HEK293T (cell line): ENCODE measurements at places on chromosomes 7 and 10.

DNA sequence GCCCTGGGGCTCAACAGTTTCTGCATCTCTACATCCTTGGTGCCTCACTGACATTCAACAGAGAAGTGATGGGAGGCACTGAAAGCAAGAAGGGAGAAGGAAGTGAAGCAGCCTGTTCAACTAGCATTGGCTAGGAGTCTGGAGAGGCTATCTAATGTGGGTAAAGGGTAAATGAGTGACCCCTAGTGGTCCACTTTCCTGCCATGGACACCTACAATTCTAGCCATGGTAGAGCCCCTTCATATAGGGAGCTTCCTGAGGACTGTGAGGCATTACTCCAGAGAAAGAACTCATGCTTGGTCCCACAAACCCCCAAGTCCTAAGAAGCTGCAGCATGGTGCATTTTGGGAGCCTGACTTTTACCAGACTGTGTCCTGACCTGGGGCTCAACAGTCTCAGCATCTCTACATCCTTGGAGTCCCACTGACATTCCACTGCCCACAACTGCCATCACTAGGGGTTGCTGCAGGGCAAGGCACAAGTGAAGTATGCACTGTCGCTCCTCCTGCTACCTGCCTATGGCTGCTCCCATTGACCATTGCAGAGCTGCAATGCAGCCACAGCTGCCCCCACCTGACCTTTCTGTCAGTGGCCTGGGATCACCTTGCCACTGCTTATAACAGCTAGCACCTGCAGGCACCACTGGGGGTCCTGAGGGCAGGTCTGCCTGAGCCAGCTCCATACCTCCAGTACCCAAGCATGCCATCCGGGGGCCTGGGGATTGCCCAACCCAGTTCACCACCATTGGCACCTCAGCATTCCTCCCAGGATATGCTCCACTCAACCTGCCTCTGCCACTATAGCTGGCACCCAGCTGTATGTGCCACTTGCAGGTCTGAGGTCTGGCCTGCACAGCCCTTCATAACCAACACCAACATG is 44.1 kb upstream of the CDK6 start:
- no peak for DNase-seq

GRCh38 chr7:70598976-70599375 is 533.0 kb upstream of the GALNT17 start:
- no peak for DNase-seq

DNA sequence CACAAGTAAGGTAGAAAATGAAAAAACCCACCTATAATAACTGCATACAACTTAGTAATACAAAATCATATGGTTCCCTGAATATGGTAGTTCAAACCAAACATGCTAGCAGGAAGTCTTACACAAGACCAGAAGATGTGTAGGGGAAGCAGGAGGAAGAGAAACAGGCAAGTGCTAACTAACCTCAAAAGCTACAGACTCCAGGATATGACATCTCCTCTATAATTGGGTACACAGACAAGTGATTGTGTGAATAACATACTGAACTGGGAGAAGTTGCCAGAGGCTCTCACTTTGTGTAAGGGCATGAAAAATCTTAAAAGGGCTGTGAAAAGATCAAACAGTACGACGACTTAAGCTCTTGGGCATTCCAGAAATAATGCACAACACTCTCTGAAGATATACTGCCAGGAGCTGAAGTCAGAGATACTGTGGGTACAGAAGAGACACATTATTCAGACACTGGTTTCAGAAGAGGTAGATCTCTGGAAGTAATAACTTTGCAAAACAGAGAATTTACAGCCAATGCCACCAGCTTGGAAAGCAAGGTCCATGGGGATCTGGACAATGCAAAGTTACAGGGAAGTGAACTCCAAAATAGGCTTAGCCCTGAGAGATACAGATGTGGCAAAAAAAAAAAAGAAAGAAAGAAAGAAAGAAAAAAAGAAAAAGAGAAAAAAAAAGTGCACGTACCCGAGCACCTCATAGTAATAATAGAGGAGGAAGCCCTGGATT is 767.2 kb downstream of the TNS3 start:
- no peak for DNase-seq

DNA sequence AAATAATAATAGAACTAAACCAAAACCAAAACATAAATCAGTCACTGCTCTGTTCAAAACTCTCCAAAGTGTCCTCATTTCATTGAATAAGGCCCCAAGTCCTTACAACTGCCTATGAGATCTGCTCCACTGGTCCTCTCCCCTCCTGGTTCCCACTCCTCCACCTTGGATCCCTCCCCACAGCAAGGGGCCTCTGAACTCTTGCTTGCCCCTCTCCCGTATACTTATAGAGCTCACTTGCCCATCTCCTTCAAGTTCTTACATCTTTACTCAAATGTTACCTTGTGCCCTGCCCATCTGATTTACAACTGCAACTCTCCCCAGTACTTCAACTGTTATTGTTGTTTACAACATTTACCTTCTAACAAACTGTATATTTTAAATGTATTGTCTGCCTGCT is 819 bp downstream of the POLD2 start:
- no peak for DNase-seq

- DNase-seq: no peak
Observed at GRCh38 chr7:95375591-95376257, 20.5 kb downstream of the PON3 start.

- DNase-seq: no peak
Observed at GRCh38 chr7:102061981-102062390, 224.7 kb upstream of the SH2B2 start.

- DNase-seq: no peak
Observed at GRCh38 chr7:22417841-22418240, 60.9 kb upstream of the RAPGEF5 start.

GRCh38 chr7:104124469-104124868 is 83.3 kb downstream of the ORC5 start:
- no peak for DNase-seq

GRCh38 chr7:6273380-6273837 is 985 bp upstream of the CYTH3 start:
- no peak for DNase-seq

DNA sequence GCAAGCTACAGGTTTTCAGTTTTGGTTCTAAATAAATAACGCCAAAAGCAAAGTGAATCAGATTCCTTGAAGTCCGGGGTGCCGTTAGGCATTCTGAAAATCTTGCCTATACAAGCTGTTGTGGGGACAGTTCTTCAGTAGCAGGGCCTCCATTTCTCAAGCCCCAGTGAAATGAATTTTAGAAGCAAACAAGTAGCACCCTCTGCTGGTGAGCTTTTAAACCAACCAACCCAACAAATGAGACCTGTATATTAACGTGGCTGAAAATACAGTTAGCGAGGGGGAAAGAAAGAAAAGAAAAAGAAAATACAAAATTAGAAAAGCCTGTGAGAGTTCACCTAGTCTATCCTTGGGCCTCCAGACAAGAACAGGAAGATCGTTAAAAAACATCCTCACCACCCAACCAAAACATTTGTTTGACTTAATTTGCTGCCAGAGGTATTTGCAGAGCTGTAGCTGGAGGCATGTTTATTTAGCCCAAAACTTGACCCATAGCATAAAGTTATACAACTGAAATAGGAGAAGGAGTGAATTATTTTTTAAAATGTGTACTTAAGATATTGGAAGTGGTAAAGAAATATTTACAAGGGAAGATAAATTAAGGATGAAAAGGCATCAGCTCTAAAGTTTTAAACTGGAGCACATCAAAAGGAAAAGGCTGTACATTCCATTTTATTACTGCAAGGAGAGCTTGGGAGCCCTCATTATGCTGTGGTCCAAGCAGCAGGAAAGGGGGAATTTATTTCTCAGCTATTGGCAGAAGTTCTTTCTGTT is 98.9 kb downstream of the DYNC1I1 start:
- DNase-seq: peak; percentile 61

DNA sequence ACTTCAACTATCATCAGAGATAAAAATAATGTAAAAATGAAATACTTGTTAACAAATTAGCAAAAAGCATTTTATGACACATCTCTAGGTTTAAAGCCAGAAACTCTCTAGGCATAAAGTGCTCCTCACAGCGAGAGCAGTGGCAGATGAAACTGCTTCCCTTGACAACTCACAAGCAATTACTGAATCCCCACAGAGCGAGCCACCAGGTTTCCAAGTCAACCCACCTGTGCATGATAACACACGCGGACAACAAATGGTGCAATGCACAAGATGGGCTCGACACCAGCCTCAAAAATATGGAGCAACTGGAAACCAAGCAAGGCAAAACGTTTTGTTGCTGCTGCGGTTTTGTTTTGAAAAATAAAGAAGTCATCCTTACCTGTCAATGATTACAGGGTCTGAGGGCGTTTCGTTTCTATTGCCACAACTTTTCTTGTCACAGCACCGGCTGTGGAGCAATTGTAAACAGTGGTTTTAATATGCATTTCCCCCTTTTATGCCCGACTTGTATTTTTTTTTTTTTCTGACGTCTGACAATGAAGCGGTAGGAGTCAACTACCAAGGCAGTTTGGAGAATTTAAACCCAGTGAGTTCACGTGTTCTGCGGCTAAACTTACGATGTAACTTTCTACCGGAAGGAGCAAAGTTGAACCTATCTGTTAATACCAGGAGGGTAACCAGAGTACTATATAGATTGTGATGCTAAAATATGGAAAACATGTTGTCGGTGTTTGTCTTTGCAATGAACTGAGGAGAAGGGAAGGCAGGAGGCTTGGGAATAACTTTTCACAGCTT is 7.0 kb downstream of the EBF3 start:
- no peak for DNase-seq

DNA sequence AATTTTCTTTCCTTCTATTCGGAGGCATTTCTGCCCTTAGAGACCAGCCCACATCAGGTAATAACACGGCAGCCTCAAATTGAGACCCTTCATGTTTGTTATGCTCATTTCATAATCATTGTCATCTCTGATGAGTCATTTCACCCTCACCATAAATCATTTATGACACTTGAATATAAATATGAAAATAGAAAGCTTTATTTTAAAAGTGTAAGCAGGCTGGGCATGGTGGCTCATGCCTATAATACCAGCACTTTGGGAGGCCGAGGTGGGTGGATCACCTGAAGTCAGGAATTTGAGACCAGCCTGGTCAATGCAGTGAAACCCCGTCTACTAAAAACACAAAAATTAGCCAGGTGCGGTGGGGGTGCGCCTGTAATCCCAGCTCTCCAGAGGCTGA is 57.4 kb upstream of the EGFR start:
- no peak for DNase-seq

GRCh38 chr7:52775876-52776275 is 259.6 kb upstream of the POM121L12 start:
- DNase-seq: no peak

GRCh38 chr10:34141032-34141680 is 673.9 kb downstream of the PARD3 start:
- no peak for DNase-seq

DNA sequence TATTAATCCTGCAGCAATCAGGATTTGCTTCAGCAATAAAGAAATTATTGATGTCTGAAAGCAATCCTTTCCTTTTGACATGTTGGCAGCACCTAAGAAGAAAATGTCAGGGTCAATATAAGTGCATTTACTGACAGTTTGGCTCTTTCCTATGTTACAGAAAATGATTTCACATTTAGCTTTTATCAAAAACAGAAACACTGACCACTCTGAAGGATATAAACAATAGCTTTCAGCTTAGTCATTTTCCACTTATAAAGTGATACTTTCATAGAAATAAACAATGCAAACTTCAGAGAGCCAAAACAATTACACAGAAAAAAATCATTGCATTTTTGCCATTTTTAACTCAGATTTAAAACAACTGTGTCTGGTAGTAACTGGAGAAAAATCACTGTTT is 325.6 kb upstream of the KAT6B start:
- DNase-seq: no peak

GRCh38 chr7:49112222-49112621 is 187.9 kb downstream of the CDC14C start:
- DNase-seq: no peak

- DNase-seq: no peak
Observed at GRCh38 chr7:105791926-105792325, 84.5 kb downstream of the ATXN7L1 start.

GRCh38 chr10:70652761-70653657 is 19.3 kb upstream of the ADAMTS14 start:
- DNase-seq: no peak

- DNase-seq: no peak
Observed at GRCh38 chr10:92696606-92697383, 7.0 kb downstream of the HHEX start.

DNA sequence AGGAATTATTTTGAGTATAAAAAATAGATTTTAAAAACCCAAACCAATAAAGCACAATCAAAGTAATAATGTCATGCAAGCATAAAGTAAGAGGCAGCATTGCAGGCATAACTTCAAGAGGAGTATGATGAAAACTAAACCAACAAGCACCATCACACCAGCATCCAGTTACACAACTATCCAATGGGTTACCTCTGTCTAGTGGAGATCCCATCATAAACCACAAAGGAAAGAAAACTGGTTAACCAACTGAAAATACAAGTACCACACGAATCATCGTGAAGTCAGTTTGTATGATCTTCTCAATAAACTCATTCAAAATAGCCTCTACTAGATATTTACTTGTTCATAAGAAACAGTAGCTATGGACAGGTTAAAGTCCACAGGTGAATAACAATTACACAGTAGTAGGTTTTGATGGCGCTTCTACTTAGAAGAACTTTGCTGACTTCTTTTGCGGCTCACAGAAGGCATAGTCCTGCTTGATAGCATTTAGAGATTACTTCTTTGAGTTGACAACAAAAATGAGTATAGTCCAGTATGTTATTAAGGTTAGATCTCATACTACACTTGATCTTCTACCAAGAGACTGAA is 116.6 kb downstream of the MICU1 start:
- DNase-seq: no peak

GRCh38 chr7:20595971-20596370 is 19.5 kb upstream of the ABCB5 start:
- DNase-seq: no peak

DNA sequence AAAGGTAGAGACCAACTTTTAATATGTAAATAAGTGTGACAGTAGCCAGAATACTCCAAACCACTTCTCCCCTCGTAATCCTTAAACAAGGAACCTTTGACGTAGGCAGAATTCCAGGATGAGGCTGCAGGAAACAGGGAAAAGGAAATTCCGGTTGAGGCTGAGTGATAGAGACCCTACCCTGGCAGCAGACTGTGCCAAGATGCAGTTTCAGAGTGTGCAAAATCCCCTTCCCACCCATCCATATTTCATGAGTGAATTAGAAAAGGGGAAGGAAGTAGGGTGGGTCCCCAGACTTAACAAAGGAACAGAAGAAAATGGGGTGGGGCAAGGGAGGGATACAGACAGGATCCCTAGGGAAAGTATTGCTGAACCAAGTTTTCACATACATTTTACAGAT is 143.0 kb downstream of the RAPGEF5 start:
- DNase-seq: no peak

DNA sequence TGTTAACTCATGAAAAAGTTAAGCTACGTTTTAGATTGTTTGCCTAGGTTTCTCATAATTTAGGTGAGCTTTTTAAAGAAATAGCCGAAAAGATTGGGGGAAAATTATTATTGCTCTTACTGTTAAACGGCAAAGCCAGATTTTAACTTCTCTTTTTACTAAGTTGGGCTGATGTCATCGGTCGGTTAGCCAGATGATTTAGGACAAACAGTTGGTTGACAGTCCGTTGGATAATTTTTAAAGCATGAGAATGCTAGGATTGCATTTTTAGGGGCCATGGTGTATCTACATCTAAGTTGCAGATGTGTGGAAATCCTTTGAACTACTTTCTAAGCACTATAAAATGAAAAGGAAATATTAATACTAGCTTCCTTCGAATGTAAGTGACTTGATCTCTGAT is 280.9 kb upstream of the AKR1E2 start:
- DNase-seq: no peak

GRCh38 chr10:30455816-30456215 is 21.8 kb downstream of the MAP3K8 start:
- no peak for DNase-seq

GRCh38 chr7:74134117-74134620 is 40.0 kb upstream of the EIF4H start:
- no peak for DNase-seq

GRCh38 chr7:76346097-76346496 is 12.7 kb downstream of the YWHAG start:
- no peak for DNase-seq
